Esophagus muscularis mucosa (tissue), 4 donors: ENCODE measurements at places on chromosomes 4 and X.

GRCh38 chr4:101421386-101421785 lies 74.1 kb upstream of the PPP3CA start:
- DNase-seq: no peak

GRCh38 chrX:47634871-47635575 lies 5.3 kb upstream of the CFP start:
- DNase-seq: no peak

- DNase-seq: no peak
Measured at GRCh38 chrX:94400488-94400887, 726.5 kb downstream of the FAM133A start.

- DNase-seq: no peak
Measured at GRCh38 chrX:37685381-37686359, at the start of gene XK. XK (plus strand) TSS chrX:37685791; CDS start chrX:37685962, 171 bp downstream.

DNA sequence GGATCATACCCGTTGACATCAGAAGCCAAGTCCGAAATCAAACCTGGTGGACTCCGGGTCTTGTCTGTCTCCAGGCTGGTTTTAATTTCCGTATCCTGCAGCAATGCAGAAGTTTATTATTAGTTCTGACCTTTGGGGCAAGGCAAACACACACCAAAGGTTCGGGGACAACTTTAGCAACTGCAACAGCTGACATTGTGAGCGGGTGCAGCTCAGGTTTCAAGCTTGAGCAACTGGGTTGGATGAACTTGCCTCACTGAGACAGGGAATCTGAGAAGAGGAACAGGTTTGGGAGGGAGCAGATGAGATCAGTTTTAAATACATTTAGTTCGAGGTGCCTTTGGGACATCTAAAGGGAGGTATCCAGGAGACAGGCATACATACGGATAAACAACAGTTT lies 110.7 kb downstream of the GNL3L start:
- DNase-seq: no peak
